ENCODE measurements at places on chromosomes 1 and 21.

GRCh38 chr1:213070406-213070805 lies 19.4 kb downstream of the RPS6KC1 start:
- DNase-seq, result peak; percentile 80

DNA sequence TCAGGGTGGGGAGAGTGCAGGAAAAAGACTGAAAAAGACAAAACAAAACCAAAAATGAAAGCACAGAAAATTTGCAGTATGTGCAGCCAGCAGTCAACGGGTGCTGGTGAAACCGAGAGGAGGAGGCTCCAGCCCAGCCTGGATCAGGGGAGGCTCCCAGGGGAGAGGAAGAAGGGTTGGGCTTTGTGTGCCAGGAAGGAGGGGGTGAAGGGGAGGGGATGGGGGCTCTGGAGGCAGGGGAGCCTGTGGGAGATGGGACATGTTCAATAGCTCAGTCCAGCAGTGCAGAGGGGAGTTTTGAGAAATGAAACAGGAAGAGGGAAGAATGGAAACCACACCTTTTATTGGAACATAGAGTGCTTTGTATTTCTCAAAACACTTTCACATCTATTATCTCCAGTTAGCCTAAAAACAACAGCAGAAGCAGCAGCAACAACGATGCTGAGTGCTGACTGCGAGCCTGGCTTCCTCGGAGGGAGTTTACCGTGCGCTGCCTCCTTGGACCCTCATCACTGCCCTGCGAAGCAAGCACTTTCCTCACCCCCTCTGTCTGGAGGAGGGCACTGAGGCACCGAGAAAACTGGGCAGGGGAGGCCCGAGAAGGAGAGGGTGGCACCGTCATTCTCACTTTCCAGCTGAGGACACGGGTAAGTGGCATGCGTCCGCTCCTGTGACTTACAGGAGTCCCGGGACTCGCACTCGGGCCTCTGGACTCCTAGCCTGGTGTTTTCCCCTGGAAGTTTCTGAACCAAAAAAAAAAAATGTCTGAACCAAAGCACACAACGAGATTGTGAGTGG lies 62.9 kb downstream of the MDM4 start:
- peak; percentile 24 for DNase-seq

DNA sequence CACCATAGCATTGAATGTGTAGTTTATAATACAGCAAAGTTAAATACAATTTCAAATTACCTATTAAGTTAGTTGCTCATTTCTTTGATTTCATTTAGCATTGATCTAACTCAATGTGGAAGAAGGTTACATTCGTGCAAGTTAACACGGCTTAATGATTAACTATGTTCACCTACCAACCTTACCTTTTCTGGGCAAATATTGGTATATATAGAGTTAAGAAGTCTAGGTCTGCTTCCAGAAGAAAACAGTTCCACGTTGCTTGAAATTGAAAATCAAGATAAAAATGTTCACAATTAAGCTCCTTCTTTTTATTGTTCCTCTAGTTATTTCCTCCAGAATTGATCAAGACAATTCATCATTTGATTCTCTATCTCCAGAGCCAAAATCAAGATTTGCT lies at the start of gene ANGPTL3:
TSS of gene ANGPTL3 (plus strand) at position 240 of the 400 bp plus-strand sequence. CDS start at position 287, 47 bp downstream.
- DNase-seq, result no peak

- no peak for DNase-seq
These were observed 90.7 kb downstream of the ASH1L start for GRCh38 chr1:155471891-155472290.

DNA sequence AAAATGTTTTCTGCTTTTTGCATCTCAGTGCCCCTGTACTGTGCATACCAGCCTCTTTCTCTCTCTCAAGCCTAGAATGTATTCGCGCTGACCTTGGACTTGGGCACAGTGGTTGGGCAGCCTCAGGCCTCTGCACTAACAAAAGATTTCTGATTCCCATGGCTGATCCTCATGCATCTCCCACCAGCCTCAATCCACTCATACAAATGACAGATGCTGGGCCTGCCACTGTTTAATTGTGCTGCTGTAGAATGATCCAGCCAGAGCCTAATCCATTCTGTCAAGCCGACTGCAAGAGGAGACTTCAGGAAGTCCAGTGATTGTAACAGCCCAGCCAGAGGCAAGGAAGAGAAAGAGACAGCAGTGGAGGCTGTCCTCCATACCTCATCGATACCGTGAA lies 180.8 kb downstream of the ASTN1 start:
- DNase-seq, result no peak

- DNase-seq, result no peak
These were observed 10.2 kb upstream of the LRRN2 start for GRCh38 chr1:204695692-204696091.
